ENCODE measurements at places on chromosomes 7 and 10.

DNA sequence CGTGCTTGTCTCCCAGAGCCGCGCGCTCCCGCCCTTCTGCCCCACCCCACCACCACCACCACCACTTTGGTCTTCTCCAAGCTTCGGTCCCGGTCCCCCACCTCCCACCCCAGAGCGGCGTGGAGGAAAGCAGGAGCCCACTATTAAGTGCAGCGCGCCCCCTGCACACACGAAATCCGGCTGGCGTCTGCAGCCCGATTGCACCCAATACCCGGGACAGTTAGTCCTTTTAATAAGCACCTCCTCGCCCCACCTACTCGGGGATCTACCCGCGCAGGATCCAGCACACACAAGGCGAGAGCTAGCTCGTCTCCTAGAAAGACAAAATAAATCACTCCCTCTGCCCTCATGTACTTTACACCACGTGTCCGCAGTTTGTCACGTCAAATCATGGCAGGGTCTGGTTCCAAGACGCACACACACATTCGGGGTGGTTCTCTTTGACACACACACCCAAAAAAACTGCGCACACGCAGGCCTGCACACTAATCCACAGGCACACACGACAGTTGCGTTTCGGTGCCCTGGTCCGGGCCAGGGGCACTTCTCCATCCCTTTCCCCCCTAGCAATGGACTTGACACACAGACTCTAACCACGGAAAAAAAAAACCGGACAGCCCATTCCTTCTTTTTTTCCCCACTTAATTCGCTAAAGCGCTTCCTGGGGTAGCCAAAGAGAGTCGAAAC is 1.6 kb downstream of the SFMBT2 start:
- no peaks in the 10 kb centered on the region for H3K36me3 ChIP-seq
- H3K27me3 ChIP-seq: peaks cover 5% of the 10 kb centered on the region
- peak overlapping the region; percentile 65 for H3K4me3 ChIP-seq

DNA sequence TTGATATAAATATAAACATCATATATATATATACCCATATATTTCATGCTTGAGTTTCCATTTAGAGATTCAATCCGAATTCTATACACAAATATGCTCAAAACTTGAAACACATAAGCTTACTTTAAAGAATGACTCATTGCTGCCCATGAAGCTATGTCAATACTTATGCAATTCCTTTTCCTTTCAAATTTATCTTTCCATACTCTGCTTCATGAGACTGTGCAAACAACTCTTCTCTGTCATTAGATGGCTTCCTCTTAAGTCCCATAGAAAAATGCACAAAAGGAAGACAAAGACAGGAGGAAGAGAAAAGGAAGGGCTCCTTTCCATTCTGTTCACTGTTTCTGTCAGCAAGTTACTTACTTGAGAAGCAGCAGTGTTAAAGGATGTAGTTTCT is 895.7 kb upstream of the SORCS1 start:
- H3K36me3 ChIP-seq: no peaks in the 10 kb centered on the region
- H3K4me3 ChIP-seq: no peak overlapping the region
- H3K4me1 ChIP-seq: no peaks in the 10 kb centered on the region
- no peak overlapping the region for H3K27ac ChIP-seq
- H3K27me3 ChIP-seq: no peaks in the 10 kb centered on the region

DNA sequence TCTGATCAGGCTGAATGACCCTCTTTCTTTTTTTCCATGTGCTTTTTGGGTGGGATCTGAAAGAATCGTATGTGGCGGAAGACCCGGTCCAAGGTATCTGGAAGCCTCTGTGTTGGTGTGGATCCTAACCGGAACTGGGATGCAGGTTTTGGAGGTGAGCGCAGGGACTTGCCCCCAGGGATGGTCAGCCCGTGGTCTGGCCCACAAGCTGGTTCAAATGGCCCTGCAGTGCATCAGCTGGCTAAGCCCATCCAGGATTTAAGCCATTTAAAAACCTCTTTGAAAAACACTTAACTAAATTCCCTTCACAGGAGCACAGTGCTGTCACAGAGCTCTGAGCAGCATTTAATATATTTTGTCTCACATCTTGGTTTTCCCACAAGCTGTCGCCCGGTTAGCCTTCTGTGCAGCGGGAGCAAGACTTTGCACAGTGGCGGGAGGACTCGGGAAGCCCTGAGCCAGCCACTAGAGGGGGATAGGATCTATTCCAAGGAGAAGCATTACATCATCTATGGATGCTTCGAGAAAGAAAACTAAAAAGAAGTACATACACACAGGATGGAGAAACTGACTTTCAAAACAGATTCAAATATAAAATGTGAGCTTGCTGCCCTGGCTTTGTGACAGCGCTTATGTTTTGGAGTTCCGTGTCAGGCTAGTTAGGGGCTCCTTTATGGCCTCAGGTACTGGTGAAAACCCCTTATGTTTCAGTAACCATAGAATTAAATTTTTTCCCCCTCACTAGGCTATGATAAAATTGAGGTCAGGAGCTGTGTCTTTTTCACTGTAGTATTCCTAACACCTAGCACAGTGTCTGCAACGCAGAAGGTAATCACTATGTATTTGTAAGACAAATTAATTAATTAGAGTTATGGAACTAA is 11.3 kb downstream of the CPA2 start:
- no peak for DNase-seq
- no peaks in the 10 kb centered on the region for H3K27me3 ChIP-seq
- H3K4me1 ChIP-seq: peaks cover 4% of the 10 kb centered on the region
- H3K36me3 ChIP-seq: no peaks in the 10 kb centered on the region
- no peak overlapping the region for H3K4me3 ChIP-seq
- peak overlapping the region; percentile 11 for H3K27ac ChIP-seq

GRCh38 chr10:79056361-79056735 is 12.4 kb upstream of the ZMIZ1 start:
- H3K36me3 ChIP-seq: no peaks in the 10 kb centered on the region
- H3K27ac ChIP-seq: no peak overlapping the region
- no peaks in the 10 kb centered on the region for H3K4me1 ChIP-seq
- peak; percentile 50 for DNase-seq

- H3K27ac ChIP-seq: no peak overlapping the region
- DNase-seq: no peak
- H3K4me3 ChIP-seq: no peak overlapping the region
- no peaks in the 10 kb centered on the region for H3K27me3 ChIP-seq
- peaks cover 27% of the 10 kb centered on the region for H3K36me3 ChIP-seq
- no peaks in the 10 kb centered on the region for H3K4me1 ChIP-seq
Observed at GRCh38 chr10:79202188-79203013, 133.6 kb downstream of the ZMIZ1 start.

- H3K36me3 ChIP-seq: no peaks in the 10 kb centered on the region
- no peak overlapping the region for H3K27ac ChIP-seq
- H3K27me3 ChIP-seq: no peaks in the 10 kb centered on the region
- DNase-seq: no peak
- H3K4me3 ChIP-seq: no peak overlapping the region
Observed at GRCh38 chr10:77328272-77328816, 309.3 kb downstream of the KCNMA1 start.

- no peaks in the 10 kb centered on the region for H3K36me3 ChIP-seq
- H3K27me3 ChIP-seq: no peaks in the 10 kb centered on the region
- H3K4me1 ChIP-seq: no peaks in the 10 kb centered on the region
- no peak for DNase-seq
- no peak overlapping the region for H3K27ac ChIP-seq
- no peak overlapping the region for H3K4me3 ChIP-seq
Observed at GRCh38 chr10:45545150-45545549, 127.4 kb downstream of the ZFAND4 start.

DNA sequence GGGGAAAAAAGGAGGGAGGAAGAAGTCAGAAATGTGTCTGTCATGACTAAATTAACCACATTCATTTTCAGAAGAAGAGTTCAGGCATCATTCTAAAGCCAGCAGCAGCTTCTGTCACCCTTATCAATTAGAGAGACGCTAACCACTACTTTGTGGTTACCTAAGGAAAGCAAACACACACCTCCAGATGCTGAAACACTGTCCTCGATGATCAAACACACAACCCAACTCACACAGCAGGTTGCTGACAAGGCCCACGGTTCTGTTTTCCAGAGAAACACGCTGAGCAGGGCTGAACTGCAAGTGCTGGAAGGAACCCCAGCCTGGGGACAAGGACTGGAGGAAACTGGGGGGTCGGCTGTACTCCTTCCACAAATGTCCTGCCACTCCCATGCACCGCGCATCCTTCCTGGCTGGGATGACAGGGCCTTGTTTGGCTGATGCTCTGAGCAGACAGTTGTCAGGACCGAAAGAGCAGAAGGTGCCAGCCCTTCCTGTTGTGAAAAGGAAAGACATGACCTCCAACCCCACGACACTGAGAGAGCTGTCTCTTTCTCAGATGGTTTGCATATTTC is 36.6 kb downstream of the PRKCQ start:
- no peaks in the 10 kb centered on the region for H3K4me1 ChIP-seq
- no peaks in the 10 kb centered on the region for H3K27me3 ChIP-seq
- no peak for DNase-seq
- H3K36me3 ChIP-seq: no peaks in the 10 kb centered on the region

- H3K27ac ChIP-seq: no peak overlapping the region
- no peak overlapping the region for H3K4me3 ChIP-seq
- no peaks in the 10 kb centered on the region for H3K4me1 ChIP-seq
- H3K36me3 ChIP-seq: no peaks in the 10 kb centered on the region
Observed at GRCh38 chr10:76640806-76641205, 996.8 kb downstream of the KCNMA1 start.

GRCh38 chr10:120803972-120804371 is 47.2 kb upstream of the WDR11 start:
- no peak for DNase-seq
- no peaks in the 10 kb centered on the region for H3K36me3 ChIP-seq
- no peak overlapping the region for H3K27ac ChIP-seq

DNA sequence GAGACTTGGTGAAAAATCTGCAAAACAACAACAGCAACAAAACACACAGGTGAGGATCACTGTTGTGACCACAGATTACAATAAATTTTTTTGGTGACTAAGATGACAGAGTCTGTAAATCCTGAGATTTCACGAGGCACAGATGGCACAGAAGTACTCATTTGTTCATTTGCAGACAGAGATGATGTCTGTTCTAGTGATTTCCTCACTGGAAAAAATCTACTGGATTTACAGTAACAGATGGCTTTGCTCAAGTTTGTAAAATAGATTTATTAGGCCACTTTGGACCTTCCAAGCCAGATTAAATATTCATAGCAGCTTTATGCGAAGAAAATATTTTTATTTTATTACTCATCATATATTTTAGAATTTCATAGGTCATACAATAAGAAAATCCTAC is 113.5 kb upstream of the IL6 start:
- H3K36me3 ChIP-seq: no peaks in the 10 kb centered on the region
- no peaks in the 10 kb centered on the region for H3K27me3 ChIP-seq
- no peak for DNase-seq
- H3K27ac ChIP-seq: no peak overlapping the region

- H3K27me3 ChIP-seq: no peaks in the 10 kb centered on the region
- H3K4me1 ChIP-seq: no peaks in the 10 kb centered on the region
- H3K4me3 ChIP-seq: peak overlapping the region; percentile 91
- no peaks in the 10 kb centered on the region for H3K36me3 ChIP-seq
Observed at GRCh38 chr10:11612021-11613001, 861 bp upstream of the USP6NL start.

- H3K27ac ChIP-seq: no peak overlapping the region
- no peaks in the 10 kb centered on the region for H3K27me3 ChIP-seq
- no peak for DNase-seq
- H3K4me1 ChIP-seq: no peaks in the 10 kb centered on the region
- no peaks in the 10 kb centered on the region for H3K36me3 ChIP-seq
Observed at GRCh38 chr10:93131986-93132385, 58.3 kb downstream of the CYP26A1 start.

DNA sequence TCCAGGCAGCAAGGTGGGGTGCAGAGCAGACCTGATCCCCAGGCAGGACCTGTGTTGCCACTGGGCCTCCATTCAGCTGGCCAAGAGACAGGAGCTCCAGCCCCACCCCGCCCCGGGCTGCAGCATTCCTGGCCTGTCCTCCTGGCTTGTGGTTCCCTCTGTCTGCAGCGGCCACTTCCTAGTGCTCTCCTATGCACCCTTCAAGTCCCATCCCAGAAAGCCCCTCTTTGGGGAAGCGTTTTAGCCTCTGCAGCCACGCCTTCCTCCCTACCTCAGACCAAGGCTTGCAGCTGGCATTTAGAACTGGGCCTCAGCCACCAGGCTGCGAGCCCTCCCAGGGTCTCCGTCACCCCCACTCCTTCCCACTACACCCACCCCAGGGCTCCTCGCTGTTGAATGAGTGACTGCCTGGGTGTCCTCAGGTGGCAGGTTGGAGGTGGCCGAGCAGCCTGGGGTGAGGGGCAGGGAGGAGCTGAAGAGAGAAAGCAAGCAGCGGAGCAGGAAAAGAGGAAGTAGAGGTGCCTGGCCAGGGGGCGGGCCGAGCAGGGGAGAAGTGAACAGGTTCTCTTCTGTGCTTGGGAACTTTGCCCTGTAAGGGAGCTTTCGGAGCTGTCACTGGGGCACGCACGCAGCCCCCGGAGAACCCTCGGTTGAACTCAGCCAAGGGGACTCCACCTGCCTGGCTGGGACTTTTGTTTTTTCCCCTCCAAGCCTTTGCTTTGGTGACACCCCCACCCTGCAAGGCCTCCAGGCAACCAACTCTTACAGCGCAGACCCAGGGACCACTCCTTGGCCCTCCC is 109.1 kb upstream of the TNRC18 start:
- peak; percentile 81 for DNase-seq
- H3K27me3 ChIP-seq: no peaks in the 10 kb centered on the region
- peaks cover 14% of the 10 kb centered on the region for H3K4me1 ChIP-seq

- no peak overlapping the region for H3K4me3 ChIP-seq
- no peaks in the 10 kb centered on the region for H3K27me3 ChIP-seq
- H3K27ac ChIP-seq: no peak overlapping the region
- H3K36me3 ChIP-seq: no peaks in the 10 kb centered on the region
- DNase-seq: no peak
Observed at GRCh38 chr7:81657551-81657950, 112.3 kb downstream of the HGF start.

GRCh38 chr10:80535671-80536360 is 1.9 kb upstream of the SH2D4B start:
- H3K27me3 ChIP-seq: no peaks in the 10 kb centered on the region
- H3K36me3 ChIP-seq: no peaks in the 10 kb centered on the region
- peak overlapping the region; percentile 30 for H3K27ac ChIP-seq
- H3K4me3 ChIP-seq: peak overlapping the region; percentile 67

DNA sequence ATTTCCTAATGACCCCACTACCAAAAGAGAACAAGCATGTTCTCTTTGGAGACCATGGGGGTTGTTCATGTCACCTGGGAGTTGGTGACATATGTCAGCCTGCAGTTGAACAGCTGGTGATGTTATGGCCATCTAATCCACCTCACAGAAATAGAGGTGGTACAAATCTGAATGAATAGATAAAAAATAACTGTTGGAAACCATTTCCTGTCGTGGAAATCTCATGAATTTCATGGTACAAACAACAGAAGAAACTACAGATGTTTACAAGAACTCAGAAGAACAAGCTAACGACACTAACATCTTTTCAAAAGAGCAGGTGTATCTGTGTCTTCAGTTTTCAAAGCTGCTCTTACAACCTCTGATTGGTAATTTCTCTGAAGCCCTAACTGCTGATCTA is 81.3 kb downstream of the RAPGEF5 start:
- no peaks in the 10 kb centered on the region for H3K4me1 ChIP-seq
- no peak for DNase-seq
- no peaks in the 10 kb centered on the region for H3K27me3 ChIP-seq
- no peak overlapping the region for H3K27ac ChIP-seq
